ENCODE measurements at places on chromosomes 7 and 10.

DNA sequence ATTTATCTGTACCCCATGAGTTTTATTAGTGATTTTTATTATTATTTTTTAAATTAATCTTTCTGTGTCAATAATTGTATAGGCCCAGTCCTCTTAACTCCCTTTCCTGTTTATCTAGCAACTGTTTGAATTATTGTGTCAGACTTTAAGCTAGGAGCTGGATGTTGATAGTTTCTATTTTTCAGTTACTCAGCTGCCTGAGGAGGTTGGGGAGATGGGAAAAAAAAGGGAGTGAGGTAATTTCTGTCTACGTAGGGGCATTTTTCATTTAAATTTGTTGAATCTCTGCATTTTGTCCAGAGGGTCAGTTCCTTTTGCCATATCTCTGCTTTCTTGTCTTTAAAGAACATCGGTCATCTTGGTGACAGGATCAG, 5.0 kb upstream of the ZNF518A start:
- peaks cover 10% of the 10 kb centered on the region for H3K4me1 ChIP-seq
- peaks cover 31% of the 10 kb centered on the region for H3K27me3 ChIP-seq
- H3K4me3 ChIP-seq, result no peak overlapping the region
- no peak for DNase-seq
- H3K36me3 ChIP-seq, result peaks cover 7% of the 10 kb centered on the region

- peaks cover 3% of the 10 kb centered on the region for H3K27me3 ChIP-seq
- H3K4me3 ChIP-seq, result no peak overlapping the region
- H3K4me1 ChIP-seq, result no peaks in the 10 kb centered on the region
- H3K27ac ChIP-seq, result no peak overlapping the region
- no peaks in the 10 kb centered on the region for H3K36me3 ChIP-seq
- DNase-seq, result no peak
These were observed 178.0 kb downstream of the ADARB2 start for GRCh38 chr10:1559311-1559710.

DNA sequence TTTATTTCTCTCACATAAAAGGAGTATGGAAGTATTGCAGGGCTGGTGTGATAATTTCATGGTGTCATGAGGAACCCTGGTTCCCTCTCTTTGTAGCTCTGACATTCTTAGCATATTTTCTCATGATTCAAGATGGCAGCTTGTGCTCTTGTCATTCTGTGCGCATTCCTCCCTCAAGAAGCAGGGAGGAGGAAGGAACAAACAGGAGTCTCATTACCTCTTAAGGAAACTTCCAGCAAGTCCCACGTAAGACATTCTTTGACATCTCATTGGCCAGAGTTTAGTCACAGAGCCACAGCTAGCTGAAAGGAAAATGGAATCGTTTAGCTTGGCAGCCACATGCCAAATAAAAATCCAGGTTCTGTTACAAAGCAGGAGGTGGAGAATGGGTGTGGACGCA, 546.8 kb downstream of the LRMDA start:
- no peaks in the 10 kb centered on the region for H3K36me3 ChIP-seq
- H3K27ac ChIP-seq, result no peak overlapping the region

DNA sequence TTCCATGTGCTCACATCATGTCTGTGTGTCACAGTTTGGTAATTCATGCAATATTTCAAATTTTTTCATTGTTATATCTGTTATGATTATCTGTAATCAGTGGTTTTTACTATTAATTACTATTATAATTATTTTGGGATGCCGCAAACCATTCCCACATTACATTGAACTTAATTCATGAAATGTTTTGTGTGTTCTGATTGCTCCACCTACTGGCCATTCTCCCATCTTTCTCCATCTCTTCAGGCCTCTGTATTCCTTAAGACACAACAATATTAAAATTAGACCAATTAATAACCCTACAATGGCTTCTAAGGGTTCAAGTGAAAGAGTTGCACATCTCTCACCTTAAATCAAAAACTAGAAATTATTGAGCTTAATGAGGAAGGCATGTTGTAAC, 398.5 kb downstream of the PCDH15 start:
- H3K36me3 ChIP-seq, result no peaks in the 10 kb centered on the region
- DNase-seq, result no peak
- no peak overlapping the region for H3K4me3 ChIP-seq
- H3K4me1 ChIP-seq, result no peaks in the 10 kb centered on the region
- peaks cover 1% of the 10 kb centered on the region for H3K27me3 ChIP-seq
- no peak overlapping the region for H3K27ac ChIP-seq

DNA sequence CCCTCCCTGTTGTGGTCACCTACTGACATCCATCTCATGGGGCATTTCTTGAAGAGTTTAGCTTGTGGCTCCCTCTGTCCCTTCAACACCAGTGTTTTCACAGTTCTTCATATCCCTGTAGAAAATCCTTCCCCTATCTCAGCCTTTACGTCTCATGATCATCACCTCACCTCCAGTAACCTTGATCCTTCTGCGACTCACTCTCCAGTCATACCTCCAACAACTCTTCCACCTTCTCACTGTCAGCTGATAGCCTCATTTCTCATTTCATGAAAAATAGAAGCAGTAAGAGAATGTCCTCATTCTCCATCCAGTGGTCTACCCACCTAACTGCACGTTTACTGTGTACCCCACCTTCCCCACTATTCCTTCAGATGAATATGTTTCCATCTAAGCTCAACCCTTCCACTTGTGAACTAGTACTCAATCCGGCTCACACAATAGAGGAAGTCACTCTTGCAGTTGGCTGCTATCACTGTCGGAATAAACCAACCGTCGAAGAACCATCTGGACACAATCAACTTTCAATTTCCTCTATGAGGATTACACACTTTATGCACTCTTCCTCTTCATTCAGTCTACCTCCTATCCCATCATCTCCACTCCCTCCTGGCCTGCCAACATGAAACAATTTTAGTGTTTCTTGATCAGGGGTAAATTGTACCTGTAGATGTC, 256.0 kb downstream of the AHR start:
- no peak overlapping the region for H3K4me3 ChIP-seq
- no peak for DNase-seq
- H3K27ac ChIP-seq, result no peak overlapping the region
- H3K36me3 ChIP-seq, result no peaks in the 10 kb centered on the region

DNA sequence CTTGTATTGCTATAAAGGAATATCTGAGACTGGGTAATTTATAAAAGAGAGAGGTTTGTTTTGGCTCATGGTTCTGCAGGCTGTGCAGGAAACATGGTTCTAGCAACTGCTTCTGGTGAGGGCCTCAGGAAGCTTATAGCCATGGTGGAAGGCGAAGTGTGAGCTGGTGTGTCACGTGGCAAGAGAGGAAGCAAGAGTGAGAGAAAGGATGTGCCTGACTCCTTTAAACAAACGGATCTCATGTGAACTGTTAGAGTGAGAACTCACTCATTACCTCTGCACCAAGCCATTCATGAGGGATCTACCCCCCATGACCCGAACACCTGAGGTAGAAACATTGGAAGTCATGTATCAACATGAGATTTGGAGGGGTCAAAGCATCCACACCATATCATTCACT, 7.7 kb upstream of the ITPRIP start:
- H3K4me1 ChIP-seq, result peaks cover 22% of the 10 kb centered on the region
- H3K36me3 ChIP-seq, result no peaks in the 10 kb centered on the region
- peak overlapping the region; percentile 20 for H3K4me3 ChIP-seq
- no peaks in the 10 kb centered on the region for H3K27me3 ChIP-seq
- H3K27ac ChIP-seq, result peak overlapping the region; percentile 94
- no peak for DNase-seq

- peak overlapping the region; percentile 51 for H3K27ac ChIP-seq
- H3K4me1 ChIP-seq, result peaks cover 86% of the 10 kb centered on the region
- no peak for DNase-seq
- H3K36me3 ChIP-seq, result no peaks in the 10 kb centered on the region
- no peak overlapping the region for H3K4me3 ChIP-seq
These were observed 294.9 kb upstream of the MKLN1 start for GRCh38 chr7:131032786-131033185.

- no peaks in the 10 kb centered on the region for H3K36me3 ChIP-seq
- H3K27ac ChIP-seq, result no peak overlapping the region
- H3K4me3 ChIP-seq, result no peak overlapping the region
- no peak for DNase-seq
These were observed 1652.7 kb upstream of the LRRTM3 start for GRCh38 chr10:65273115-65273514.

- peaks cover 1% of the 10 kb centered on the region for H3K27me3 ChIP-seq
- DNase-seq, result no peak
- no peak overlapping the region for H3K4me3 ChIP-seq
- no peaks in the 10 kb centered on the region for H3K4me1 ChIP-seq
These were observed 141.1 kb upstream of the WNT16 start for GRCh38 chr7:121187676-121188075.

GRCh38 chr7:30164567-30164966, 29.8 kb downstream of the MTURN start:
- no peaks in the 10 kb centered on the region for H3K27me3 ChIP-seq
- DNase-seq, result no peak

GRCh38 chr10:108568824-108569223, 1354.5 kb downstream of the XPNPEP1 start:
- no peak overlapping the region for H3K27ac ChIP-seq
- no peaks in the 10 kb centered on the region for H3K36me3 ChIP-seq
- H3K4me3 ChIP-seq, result no peak overlapping the region
- H3K4me1 ChIP-seq, result no peaks in the 10 kb centered on the region

GRCh38 chr10:126558881-126559280, 111.6 kb downstream of the C10orf90 start:
- H3K27me3 ChIP-seq, result no peaks in the 10 kb centered on the region
- no peaks in the 10 kb centered on the region for H3K4me1 ChIP-seq
- no peak for DNase-seq
- H3K27ac ChIP-seq, result no peak overlapping the region
- H3K4me3 ChIP-seq, result no peak overlapping the region

DNA sequence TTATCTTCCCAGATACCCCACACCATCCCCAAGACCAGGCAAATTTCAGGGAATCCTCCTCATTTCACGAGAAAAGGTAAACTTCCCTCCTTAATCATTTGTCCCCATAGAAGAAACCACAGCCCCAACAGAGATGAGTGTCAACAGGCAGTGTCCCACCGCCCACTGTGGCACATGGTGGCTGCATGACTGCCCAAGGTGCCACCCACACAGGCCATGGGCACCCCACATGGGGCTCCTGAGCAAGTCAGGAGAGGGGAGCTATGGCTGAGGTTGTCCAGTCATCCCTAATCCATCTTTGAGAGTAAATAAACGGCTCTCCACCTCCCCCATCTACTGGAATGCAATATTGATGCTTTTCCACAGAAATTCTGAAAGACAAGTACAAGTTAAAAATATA, 44.1 kb downstream of the ANTXRL start:
- H3K27me3 ChIP-seq, result no peaks in the 10 kb centered on the region
- H3K4me1 ChIP-seq, result no peaks in the 10 kb centered on the region
- DNase-seq, result no peak
- H3K4me3 ChIP-seq, result no peak overlapping the region
- no peak overlapping the region for H3K27ac ChIP-seq

DNA sequence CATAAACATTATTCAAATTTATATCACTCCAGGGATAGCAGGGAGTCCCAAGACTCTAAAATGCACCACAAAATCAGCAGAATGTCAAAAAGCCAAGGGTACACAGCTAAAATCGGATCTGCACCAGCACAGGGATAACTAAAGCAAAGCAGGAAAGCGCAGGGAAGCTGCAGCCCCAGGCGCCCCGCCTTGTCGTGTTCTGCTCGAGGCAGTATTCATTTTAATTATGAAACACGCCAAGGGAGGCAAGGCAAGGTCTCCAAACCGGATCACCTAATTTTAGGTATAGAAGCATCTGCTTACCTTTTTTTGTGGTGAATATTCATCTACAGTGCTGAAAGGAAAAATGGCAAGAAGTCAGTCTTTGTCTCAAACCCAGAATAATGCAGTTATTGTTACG, 199.4 kb downstream of the RAPGEF5 start:
- H3K4me1 ChIP-seq, result peaks cover 13% of the 10 kb centered on the region
- no peaks in the 10 kb centered on the region for H3K36me3 ChIP-seq
- no peak overlapping the region for H3K27ac ChIP-seq
- no peak for DNase-seq
